Parietal lobe (tissue), 2 donors: ENCODE measurements at places on chromosomes 3 and 15. TPM values are rescaled to one million over a fixed set of nuclear protein-coding genes. Genes with fewer than 3 reads are reported as not detected.

Gene IL1RAP
- 23.5 TPM for total RNA-seq

Gene ADAMTSL3
- 40.4 TPM for total RNA-seq

Gene CLDN16
- total RNA-seq = 0.63 TPM

Gene CD86
- total RNA-seq = 0.94 TPM

Gene GRIP2
- 22.5 TPM for total RNA-seq

Gene NRG4
- not detected for total RNA-seq

Gene SSR3
- 84.2 TPM for total RNA-seq

Gene ABTB1
- 16.6 TPM for total RNA-seq

Gene GYG1
- 5.6 TPM for total RNA-seq

Gene GOLGA8T
- 0.31 TPM for total RNA-seq

Gene BTD
- total RNA-seq = 29.4 TPM

Gene CPEB1
- total RNA-seq = 4.7 TPM

Gene DNAJB11
- total RNA-seq = 33.2 TPM

Gene CRYGS
- total RNA-seq = 7.2 TPM

Gene MUC4
- not detected for total RNA-seq

Gene FSTL1
- total RNA-seq = 63.5 TPM

Gene TLR9
- total RNA-seq = 0.31 TPM

Gene DHX36
- 181 TPM for total RNA-seq

Gene GABRB3
- 135 TPM for total RNA-seq

Gene HDGFL3
- 122 TPM for total RNA-seq

Gene GP5
- total RNA-seq = not detected

Gene PTPN23
- total RNA-seq = 53.5 TPM

Gene KCNH8
- 19.4 TPM for total RNA-seq

Gene PLSCR4
- 7.5 TPM for total RNA-seq
